CD4-positive, alpha-beta T cell treated with Interleukin-21 for 1 hour (primary cell): ENCODE measurements at places on chromosomes 5 and 9.

DNA sequence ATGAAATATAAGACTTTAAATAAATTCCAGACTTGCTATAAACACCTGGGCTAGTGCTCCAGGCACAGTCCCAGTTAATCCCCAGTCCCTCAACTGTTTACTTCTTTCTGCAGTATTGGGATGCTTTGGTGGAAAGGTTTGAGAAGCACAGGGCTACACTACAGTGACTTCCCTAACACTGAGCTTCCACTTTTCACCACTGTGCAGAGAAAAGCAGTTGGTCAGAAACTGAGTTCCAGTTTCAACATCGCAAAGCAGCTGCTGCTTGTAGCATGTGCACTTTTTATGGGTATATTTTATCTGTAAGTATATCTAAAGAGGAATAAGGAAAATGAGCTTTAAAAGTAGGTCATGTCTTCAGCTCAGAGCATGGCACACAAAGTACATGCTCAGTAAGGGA, 339.7 kb downstream of the NTRK2 start:
- DNase-seq: no peak

DNA sequence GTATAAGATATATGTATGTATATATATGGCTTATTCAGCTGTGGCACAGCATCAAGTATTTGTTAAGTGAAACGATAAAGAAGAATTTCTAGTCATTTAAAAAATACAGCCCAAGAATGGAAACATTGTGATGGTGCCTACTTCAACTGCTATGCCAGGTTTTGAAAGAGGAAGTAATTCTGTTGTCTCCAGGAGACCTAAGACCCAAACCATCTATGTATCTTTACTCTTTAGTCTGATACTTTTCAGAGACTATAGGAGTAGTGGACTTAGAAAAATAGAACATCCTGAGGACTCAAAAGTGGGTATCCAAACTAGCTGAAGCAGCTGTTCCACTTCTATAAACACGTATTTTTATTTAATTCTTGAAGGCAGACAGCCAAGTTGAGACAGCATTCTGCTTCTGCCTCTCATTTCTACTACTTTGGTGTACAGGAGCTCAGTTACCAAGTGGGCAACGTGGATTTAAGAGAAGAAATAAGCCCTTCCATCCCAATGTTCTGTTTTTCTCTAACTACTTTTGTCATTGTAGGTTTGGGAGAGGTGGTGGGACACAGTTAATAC, 110.7 kb downstream of the RPS23 start:
- DNase-seq: no peak

DNA sequence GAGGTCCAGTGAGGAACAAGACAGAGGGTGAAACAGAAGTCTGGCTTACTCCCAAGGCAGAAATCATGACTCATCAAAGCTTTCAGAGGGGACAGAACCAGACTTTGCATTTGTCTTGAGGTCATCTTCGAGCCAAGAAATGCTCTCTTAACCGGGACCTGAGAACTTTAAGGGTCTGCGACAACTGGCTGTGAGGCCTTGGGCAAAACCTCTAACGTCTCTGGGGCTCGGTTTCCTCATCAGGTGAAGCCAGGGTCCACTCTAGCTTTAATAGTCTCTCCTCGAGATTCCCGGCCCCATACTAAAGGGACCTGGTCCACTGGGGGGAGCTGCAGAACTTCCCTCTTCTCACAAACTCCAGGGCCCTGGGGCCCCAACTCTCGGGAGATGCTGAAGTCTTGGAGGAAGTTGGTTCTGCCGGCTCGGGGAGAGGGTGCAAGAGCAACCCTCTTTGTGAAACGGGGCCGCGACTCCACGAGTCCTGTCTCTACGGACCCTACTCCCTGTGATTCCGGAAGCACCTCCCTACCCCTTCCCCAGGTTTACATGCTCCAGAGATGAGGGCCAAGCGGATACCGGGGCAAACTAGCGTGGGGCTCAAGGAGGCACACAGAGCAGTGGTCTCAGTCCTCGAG, 2.6 kb downstream of the GLIS3 start:
- no peak for DNase-seq

GRCh38 chr5:72166070-72166979, 59.0 kb downstream of the MAP1B start:
- no peak for DNase-seq

DNA sequence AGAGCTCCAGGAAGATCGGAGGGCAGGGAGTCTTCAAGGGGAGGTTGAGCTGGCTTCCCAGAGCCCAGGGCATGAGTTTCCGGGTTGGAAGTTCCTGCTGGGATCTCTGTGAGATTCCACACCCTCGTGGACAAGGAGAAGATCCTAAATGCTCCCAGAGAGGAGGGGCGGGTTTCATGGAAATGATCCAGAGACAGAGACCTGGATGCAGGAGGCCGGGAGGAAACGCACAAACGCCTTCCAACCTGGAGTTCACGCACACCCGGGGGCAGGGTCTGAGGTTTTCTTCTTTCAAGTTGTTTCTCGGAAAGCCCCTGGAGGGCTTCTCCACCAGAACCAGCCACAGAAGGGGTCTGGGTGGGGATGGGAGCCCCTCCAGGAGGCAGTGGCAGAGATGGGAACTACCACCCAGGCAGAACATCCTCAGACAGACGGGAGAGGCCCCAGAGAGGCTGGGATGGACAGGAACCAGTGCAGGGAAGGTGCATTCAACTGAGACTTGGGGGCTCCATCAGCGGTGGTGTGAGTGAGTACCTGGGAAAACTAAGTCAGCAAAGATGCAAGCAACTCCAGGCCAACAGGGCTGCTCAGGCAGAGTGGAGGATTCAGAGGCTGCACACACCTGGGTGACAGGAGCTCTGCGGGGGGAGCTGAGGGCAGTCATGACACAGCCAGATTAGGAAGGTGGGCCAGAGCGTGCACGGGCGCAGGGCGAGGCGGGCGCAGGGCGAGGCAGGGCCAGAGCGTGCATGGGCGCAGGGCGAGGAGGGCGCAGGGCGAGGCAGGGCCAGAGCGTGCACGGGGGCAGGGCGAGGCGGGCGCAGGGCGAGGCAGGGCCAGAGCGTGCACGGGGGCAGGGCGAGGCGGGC, 52.1 kb upstream of the EXOC3 start:
- DNase-seq: no peak

DNA sequence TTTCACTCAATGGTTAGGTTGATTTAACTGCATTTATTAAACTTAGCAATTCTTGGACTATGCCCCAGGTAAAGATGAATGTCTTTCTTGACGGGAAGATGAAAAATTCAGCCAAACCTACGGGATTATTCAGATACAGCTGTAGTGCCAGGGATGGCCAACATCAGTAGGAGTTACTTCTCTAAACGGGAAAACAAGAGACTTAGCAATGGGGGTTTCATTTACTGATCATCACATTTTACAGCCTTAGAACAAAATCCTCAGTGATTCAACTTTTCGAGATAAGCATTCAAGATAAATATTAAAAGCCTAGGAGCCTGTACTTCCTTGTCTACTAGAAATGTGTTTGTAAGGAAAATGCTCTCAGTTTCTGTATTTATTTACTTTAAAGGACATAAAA, 46.1 kb downstream of the S1PR3 start:
- no peak for DNase-seq

GRCh38 chr5:56673171-56673570, 142.2 kb upstream of the MAP3K1 start:
- DNase-seq: peak; percentile 20

DNA sequence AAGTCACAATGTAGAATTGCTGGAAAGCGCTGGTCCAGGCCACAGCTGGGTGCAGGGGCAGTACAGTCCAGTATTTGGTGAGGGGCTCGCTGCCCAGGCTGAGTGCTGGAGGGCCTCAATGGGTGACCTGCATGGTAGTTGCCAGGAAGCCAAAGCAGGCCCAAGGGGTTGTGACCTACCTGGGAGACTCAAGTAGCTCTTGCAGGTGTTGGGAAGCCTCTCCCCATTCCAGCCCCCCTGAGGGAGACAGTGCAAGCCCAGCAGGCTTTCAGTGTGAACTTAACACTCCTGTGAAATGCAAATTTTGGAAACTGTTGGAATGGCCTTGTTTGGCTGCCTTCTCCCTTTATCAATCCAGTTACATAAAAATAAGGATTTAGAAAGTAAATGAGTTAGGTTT, 13.9 kb downstream of the KDM4C start:
- DNase-seq: no peak

DNA sequence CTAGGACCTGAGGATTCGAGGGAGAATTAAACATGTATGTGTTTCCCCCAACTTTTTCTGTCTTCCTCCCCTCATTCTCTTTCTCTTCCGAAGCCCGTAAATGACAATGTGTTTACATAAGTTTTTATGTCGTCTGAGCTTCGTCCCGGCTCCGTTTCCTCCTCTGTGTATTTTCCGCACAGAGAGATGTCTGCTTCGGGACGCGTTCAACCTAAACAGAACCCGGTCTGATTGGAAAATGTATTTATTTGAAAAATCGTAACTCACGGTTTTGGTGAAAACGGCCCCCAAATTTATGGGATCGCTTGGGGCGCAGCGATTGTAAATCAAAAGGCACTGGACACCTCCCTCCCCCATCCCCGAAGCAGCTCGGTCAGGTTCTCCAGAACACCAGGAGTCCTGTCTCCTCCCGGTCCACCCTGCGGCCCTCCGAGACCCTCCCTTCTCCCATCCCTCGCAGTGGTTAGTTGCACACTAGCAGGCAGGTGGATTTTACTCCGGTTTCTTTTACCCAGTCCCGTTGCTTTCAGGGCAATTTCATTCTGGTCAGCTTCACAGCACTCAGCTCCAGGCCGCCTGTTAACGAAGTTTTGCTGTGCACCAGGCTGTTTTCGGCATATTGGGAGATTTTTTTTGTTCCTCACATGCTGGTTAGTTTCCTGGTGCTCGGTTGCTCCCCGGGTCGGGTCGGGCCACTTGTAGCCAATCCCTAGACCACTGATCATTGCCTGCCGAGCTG, 5.8 kb upstream of the HAND1 start:
- DNase-seq: no peak

DNA sequence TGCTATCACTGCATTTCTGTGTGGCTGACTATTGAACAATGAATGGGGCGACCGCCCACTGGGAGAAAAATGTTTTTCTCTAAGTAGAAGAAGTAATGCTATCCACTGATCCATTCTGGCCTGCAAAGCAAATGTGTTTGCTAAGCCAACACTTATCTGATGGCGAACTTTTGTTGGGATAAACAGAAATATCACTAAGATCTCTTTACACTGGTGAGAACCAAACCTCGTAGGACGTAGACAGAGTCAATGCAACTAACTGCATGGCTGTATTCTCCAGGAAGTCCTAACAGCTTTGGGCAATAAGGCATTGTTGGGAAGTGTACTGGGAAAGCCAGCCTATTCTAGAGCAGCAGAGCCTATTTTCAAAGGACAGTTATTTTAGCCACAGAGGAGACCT, 77.7 kb downstream of the ANKH start:
- no peak for DNase-seq

DNA sequence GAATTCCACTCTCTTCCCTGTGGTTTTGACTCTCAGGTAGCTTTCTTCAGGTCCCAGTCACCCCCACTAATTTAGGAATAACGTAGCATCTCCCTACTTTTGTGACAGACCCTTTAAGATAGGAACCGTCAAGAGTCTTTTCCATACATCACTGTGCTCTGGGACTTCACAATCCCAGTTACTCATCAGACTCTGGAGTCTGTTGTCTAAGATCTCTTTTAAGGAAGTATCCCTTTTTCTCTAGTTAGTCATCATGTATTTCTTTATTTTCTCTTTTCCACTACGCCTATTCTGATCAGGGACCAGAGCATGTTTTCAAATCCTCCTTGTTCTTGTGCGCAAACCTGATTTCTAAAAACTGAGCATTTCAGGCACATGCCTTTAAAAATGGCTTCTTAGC, 143.0 kb downstream of the GOLPH3 start:
- DNase-seq: no peak

GRCh38 chr5:40416588-40416987, 263.1 kb upstream of the PTGER4 start:
- DNase-seq: no peak

GRCh38 chr5:141743866-141744272, 61.8 kb upstream of the ARAP3 start:
- DNase-seq: no peak

GRCh38 chr5:92421942-92422341, 1038.8 kb upstream of the ARRDC3 start:
- no peak for DNase-seq

GRCh38 chr5:126948011-126948355, 82.4 kb downstream of the MARCHF3 start:
- DNase-seq: no peak

- no peak for DNase-seq
Observed at GRCh38 chr5:79493596-79494345, 20.2 kb downstream of the HOMER1 start.

DNA sequence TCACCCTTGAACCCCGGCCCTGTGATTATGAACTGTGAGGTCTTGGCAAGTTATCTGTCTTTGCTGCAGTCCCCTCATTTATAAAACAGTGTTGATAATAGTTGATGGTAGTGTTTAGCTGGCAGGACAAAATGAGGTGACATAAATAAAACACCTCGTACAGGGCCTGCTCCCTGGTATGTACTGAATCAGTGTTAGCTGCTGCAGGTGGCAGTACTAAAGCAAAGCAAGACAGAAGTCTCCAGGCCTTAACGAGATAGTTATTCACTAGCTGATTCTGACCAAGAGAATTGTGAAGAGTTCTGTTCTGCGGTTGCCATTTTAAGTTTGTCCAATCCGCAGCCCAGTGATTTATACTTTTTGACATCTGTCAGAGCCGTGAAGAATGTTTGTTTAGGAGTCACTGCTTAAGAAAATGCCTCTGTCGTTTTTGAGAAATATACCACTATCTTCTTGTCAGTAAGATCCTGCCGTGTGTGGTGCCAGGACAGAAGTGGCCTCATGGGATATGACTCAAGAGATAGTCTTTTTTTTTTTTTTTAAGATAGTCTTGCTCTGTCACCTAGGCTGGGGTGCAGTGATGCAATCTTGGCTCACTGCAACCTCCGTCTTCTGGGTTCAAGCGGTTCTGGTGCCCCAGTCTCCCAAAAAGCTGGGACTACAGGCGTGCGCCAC, 75.9 kb downstream of the KDM4C start:
- no peak for DNase-seq

DNA sequence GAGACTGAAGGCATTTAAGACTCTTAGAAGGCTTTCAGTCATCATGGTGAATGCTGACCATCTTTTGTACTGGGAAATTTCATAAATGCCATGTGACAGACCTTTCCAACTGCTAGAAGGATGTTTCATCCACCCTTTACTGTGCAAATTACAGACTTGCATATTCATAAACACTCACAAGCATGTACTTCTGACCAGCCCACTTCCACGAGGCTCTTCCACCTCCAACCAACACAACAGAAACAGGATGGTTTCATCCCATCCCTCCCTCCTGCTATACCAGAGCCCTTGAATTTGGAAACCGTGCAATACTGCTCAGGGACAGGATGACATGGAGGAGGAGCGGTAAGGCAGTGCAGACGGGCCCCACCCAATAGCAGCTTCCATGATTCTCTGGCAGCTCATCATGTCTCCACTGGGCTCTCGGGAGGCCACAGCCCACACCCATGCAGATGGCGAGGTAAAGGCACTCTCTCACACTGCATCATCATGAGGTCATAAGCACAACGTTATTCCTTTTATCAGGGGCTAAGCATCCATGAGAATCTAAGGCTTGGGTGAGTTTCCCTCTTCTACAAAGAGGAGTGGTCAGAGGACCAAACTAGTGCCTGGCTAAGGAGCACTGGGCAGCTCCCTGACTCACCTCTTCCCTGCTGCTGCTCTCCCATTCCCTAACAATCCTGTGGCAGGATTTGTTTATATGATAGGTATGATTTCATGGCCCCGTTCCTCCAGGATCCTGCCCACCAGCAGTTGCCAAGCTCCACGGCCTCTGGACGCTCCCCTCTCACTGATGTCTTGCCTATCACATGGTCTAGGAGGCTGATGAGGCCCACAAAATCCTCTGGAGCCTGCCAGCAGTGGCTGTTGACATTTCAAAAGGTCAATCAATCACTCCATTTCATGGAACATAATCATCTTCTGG, 94.4 kb upstream of the FSTL4 start:
- no peak for DNase-seq
